ENCODE measurements at places on chromosomes 6 and 20. TPM values are rescaled to one million over a fixed set of nuclear protein-coding genes. Genes with fewer than 3 reads are reported as not detected.

PTPRT gene
- total RNA-seq: not detected

DUSP15 gene
- 2.5 TPM for total RNA-seq

ENPP1 gene
- 48.7 TPM for total RNA-seq

TINAG gene
- total RNA-seq: not detected

GSTA3 gene
- not detected for total RNA-seq

LIN28B gene
- not detected for total RNA-seq

SLC52A3 gene
- 0.46 TPM for total RNA-seq

CSNK2A1 gene
- 91.2 TPM for total RNA-seq

EEF1A2 gene
- not detected for total RNA-seq

All from melanocyte of skin (primary cell).